ENCODE measurements at places on chromosomes 1 and 21.
A peak's percentile ranks its signal among the peaks of the same experiment; 100 is the strongest.

DNA sequence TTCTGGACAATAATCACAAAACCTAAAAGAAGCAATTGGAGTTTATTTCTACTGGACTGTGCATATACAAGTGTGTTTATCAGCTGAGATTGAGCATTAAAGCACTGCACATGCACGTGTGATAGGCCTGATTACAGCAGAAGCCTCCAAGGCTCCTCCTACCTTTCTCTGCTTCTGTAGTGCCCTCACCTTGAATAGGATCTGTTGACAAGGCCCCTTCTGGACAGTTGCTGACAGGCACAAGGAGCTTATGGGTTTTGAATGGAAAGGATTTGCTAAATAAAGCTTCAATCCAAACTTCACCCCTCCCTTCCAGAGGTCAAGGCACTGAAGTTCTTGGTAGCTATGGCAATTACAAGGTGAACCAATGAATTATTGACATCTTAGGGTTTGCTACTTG is 7.9 kb upstream of the SGIP1 start:
- DNase-seq, result no peak

- DNase-seq, result no peak
Observed at GRCh38 chr1:62076286-62076685, 118.4 kb upstream of the L1TD1 start.

- DNase-seq, result no peak
Observed at GRCh38 chr1:199073166-199073565, 434.3 kb downstream of the PTPRC start.

DNA sequence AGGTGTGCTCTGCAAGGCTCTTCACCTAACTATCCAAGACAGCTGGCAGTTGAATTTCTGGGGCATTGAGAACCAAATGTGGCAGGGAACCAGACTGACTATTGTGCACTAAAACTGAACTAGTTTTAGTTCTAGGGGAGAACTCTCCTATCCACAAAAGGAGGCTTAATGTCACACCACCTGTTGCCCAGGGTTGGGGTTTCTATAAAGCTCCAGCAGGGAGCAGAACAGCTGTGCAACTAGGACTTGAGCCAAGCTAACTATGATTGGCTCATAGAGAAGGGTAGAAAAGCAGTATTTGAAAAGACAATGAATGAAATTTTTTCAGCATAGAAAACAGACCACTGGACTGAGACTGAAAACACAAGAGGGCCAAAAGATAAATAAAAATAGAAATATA is 53.3 kb upstream of the FGGY start:
- no peak for DNase-seq

DNA sequence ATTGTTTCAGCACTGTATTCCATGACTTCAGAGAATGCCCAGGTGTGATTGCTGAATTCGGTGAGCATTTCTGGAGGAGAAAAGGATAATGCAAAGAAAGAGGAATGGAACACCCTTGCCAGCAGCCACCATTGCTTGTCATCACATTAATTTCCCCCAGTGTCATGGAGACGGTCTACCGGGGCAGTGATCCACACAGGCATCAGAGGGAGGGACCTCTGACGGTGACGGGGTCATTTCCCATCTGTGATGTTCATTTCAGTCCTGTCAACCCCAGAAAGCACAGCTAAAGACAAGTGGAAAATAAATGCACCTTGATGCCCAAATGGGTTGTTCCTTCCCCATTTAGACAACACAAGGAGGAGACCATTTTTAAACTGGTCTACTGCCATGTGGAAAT is 376.4 kb downstream of the PCP4 start:
- DNase-seq, result no peak

GRCh38 chr21:34276711-34277425 is 86.9 kb upstream of the KCNE2 start:
- DNase-seq, result peak; percentile 31

GRCh38 chr1:63718541-63718970 is 55.3 kb upstream of the ROR1 start:
- DNase-seq, result no peak

- no peak for DNase-seq
Observed at GRCh38 chr1:207814469-207814868, 62.6 kb downstream of the CD46 start.

- no peak for DNase-seq
Observed at GRCh38 chr1:164310166-164310565, 248.8 kb upstream of the PBX1 start.

GRCh38 chr1:67651031-67651430 is 34.0 kb upstream of the GADD45A start:
- no peak for DNase-seq

Measured in activated naive CD4-positive, alpha-beta T cell treated with anti-CD3 and anti-CD28 coated beads, Interleukin-2, amount 50 U/mL, for 72 hours (primary cell).